SK-N-DZ (cell line): ENCODE measurements at places on chromosomes 5 and 9.

DNA sequence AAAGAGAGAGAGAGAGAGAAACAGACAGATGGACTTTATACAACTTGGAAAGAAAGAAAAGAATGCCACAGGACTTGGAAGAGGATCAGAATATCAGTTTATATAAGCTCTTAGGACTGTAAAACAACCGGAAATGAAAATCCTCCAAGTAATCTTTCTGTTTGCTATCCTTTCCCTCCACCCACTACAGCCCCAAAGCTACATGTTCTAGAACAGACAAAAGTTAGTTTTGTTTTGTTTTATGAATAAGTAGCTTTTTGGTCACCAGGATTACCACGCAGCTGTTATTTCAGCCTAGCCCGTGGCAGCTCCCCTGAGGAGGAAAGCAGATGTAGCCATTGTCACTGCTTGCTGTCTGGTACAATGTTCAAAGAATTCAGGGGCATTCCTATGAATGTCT, 66.6 kb downstream of the SH3TC2 start:
- DNase-seq = no peak

GRCh38 chr5:172920447-172920849, 38.8 kb upstream of the RPL26L1 start:
- no peak for DNase-seq

DNA sequence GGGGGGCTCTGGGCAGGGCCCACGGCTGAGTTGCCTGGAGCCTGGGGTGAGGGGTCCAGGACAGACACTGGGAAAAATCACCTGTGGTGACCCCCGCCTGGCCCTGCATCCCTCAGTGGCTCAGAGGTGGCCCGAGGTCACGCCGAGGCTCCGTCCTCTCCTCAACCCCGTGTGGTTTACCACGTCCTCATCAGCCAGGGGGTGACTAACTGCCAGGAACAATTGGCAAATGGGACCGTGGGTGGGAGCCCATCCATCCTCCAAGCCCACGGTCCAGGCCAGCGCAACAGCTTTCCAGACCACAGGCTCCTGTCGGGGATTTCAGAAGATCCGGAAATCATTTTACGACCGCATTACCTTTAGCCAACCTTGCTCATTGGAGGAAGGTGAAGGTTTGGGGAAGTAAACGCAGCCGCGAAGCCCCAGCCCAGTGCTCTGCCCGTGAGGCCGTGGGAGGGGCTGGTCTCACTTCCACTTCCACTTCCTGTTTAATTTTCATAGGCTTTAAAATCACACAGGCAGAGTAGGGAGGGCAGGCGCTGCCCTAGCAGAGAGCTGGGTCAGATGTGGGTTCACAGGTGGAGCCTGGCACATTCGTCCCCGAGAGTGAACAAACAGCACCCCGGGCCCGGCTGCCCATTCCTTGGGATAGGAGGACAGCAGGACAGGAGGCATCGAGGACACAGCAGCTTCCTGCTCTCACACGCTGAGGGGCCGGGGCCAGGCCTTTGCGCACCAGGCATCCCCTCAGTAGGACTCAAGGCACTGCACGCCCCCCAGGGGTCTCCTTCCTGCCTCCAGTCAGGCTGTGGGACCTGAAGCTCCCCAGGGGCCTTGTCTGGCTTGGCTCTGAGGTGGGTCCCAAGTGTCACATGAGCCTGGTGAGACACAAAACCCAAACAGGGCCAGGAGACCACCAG, 19.8 kb upstream of the SLC9A3 start:
- no peak for DNase-seq

DNA sequence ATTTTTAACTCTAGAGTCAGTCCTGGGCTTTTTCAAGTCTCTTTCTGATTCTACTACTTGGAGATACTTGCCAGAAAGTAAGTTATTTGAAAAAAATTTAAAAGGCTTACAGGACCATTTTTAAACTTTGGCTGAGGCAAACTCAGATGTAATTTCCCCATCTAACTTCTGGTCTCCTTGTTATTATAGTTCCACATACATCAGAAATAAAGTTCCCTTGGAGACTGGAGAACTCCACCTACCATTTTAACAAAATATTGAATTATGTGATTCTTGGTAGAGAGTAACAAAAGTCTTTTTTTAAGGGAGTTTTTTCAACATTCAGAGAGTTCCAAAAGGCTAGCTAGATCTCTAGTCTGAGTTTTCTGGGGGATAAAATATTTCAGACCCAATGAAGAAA, 56.3 kb upstream of the SNX2 start:
- no peak for DNase-seq

DNA sequence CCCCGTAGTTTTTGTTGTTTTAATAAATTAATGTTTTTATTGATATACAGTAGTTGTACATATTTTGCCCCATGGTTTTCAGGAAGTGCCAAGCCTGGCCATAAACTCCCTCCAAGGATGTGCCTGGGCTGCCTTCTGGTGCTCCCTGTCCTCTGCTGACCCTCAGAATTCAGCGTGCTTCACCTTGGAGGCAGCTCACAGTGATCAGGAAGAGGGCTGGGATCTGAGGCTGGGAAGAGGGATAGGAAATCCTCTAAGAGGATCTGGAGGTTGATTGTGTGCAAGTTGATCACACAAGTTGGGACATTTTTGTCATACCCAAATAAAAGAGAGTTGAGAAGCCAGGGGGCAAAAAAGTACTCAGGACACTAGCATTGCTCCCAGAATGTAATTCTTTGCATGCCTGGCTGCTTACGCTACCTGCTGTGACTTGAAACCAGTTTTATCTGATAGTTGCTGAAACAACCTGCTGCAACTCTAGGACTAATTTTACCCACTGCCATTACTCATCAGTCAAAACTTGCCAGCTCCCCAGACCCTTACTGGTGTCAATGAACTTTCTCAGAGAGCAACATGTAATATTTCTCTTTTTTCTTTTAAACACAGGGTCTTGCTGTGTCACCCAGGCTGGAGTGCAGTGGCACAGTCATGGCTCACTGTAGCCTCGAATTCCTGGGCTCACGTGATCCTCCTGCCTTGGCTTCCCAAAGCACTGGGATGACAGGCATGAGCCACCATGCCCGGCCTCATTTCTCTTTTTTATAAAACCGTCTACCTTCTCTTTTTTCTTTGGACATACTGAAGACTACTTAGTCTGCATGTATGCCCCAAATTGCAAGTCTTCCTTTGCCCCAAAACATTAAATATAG, 29.0 kb downstream of the PDE6A start:
- DNase-seq = no peak

- no peak for DNase-seq
These were observed 53.3 kb downstream of the SAR1B start for GRCh38 chr5:134579284-134579771.

- no peak for DNase-seq
These were observed 17.0 kb upstream of the MVB12B start for GRCh38 chr9:126309427-126310189.

GRCh38 chr5:142659405-142659804, 26.5 kb downstream of the FGF1 start:
- DNase-seq = no peak

- DNase-seq = no peak
These were observed 49.7 kb downstream of the WWC1 start for GRCh38 chr5:168341178-168341577.
